ENCODE measurements at places on chromosomes 2 and 18. TPM values are rescaled to one million over a fixed set of nuclear protein-coding genes. Genes with fewer than 3 reads are reported as not detected.

CAPN13 gene
- total RNA-seq: not detected

FRZB gene
- 0.38 TPM for total RNA-seq

DNA sequence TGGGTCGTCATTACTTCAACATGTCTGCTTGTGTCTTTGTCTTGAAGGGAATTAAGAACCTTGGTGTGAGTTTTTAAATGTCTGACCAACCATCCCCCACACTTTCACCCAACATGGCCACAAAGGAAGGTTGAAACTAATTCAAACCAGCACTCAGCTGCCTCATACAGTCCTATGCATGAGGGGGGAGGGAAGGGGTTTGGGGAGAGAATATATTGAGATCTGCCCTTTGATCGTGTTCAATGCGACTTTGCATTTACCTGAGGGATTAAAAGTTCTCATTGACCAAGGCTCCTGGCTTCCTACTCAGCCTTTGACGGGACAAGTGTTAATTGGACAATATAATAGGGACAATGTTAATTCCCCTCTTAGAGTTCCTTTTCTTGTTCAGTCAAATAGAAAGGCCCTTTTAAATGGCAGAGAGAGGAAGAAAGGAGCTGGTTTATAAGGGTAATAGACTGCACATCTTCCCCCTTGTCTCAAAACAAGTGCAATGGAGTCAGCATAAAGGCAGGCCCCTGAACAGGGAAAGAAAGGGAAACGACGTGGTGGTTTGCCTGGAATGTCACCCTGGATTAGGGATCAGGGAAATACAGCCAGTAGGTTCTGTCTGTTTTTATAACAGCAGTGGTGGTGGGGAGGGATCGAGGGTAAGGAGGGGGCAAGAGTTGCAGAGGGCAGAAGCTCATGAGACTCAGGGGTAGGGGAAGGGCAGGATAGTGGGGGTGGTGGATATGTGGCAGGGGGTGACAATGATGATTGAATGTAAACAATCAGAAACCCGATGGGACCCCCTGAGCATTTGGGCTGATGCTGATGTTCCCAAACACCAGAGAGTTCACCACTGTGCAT, 198.7 kb downstream of the MYCN start:
- no peak for DNase-seq

DNA sequence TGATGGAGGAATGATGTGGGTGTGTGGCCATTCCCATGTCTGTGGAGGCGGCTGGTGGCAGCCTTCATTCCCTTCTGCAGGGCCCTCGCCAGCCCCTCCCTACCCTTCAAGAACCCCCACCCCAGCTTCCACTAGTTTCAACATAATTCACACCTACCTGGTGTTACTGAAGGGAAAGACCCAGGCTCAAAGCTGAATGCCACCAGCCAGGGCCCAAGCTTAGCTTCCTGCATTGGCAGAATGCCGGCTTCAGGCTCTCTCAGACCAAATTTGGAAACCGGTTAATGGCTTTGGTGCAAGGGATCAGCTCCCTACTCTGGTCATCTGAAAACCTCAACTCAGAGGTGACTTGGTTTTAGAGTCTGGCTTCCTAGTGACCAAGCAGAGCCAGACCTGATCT, 16.9 kb downstream of the GAREM2 start:
- no peak for DNase-seq

Data from bronchial epithelial cell (primary cell).